Lung microvascular endothelial cell (primary cell): ENCODE measurements at places on chromosomes 16 and 17.

DNA sequence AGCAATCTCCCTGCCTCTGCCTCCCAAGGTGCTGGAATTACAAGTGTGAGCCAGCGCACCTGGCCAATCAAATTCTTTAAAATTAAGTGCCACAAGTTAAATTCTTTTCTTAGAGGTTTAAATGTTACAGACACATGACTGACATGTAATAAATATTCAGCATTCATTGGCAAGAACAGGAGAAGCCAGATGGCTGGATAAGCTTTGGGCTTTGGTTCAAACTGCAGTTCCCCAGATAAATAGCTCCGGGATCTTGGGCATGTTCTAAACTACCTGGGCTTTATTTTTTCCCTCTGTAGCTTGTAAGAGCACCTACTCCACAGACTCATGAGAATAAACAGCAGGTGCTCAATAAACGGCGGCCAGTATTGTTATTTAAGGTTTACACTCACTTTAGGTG is 34.1 kb downstream of the ABAT start:
- no peak for DNase-seq

GRCh38 chr16:55012793-55013192 is 82.1 kb downstream of the IRX5 start:
- no peak for DNase-seq

GRCh38 chr17:80780381-80781198 is 211.1 kb upstream of the CHMP6 start:
- no peak for DNase-seq

GRCh38 chr16:73945631-73946030 is 351.0 kb upstream of the PSMD7 start:
- DNase-seq, result no peak

DNA sequence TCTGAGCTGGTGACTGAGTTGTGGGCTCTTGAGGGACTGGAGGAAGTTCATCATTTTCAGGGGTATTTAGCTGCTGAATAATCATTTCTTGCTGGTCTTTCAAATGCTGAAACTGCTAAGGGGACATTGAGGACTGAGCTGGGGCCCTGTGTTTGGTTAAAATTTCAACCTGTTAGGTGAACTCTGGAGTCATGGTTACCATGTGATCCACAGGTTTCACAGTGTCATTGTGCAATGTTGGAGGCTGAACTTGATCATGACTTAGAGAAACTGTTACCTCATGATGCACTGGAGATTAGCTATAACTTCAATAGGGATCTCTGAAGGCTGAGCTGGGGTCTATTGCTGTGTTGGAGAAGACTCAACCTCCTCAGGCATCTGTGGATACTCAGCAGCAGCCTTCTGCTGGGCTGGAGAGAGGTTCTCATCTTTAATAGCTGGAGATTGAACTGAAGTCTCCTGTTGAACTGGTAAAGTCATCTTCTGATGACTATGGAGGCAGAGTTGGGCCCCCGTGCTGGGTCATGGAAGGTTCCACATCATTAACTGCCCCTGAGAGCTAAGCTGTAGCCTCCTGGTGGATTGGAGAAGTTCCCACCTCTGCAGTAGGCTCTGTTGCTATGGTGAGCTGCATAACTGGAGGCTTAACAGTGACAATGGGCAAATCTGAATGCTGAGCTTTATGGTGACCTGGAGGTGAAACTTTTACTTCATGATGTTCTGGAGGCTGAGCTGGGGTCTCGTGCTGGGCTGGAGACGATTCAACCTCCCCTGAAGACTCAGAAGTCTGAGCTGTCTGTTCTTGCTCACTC is 15.2 kb downstream of the RDM1 start:
- no peak for DNase-seq
